IPS DF 6.9 (cell line): ENCODE measurements at places on chromosomes 12 and 14.

DNA sequence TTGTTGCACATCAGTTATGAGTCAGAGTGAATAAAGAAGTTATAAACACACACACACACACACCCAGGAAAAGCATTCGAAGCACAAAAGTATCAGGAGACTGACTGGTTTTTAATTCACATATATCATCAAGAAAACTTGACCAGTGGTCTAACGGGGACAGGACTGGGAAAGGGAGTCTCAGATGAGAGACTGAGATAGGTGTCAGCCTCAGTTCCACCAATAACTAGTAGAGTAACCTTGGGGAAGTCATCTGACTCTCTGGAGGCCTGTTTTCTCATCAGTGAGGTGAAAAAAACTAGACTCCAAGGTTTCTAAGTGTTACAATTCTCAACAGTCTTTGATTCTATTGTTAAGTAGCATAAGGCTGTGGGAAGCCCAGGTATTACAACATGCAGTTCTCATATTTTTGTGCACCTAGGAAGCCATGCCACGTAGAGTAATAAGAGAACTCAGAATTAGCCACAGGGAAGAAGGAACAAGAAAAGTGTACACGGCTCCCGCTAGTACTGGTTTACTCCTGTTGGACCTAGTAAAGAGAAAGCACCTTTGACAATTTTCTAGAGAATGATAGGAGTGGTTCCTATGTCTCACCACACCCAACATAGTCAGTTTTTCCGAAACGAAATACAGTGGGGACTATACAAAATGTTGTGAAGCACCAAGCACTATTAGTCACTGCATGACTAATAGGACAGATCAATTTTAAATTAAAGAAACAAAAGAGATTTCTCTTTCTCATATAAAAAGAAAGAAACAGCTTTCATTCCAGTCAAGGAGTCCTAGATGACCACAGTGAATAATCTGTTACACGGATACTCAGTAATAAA is 5.0 kb downstream of the PPTC7 start:
- no peak for DNase-seq

DNA sequence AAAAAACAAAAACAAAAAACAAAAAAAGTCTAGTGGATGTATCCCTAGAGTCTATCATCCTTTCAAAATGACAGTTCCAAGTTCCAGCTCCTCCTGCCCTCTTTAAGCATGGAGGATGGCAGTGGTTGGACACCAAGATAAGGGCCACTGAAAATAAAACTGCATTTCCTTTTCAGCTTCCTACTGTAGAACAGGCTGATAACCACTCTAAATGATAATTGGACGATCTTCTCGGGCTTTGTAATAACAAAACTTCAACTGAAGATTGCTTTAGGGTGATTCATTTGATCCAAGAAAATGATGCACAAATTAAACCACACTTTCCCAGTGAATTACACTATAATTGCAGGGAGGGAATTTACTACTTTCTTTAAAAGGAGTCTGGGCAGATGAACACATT is 42.2 kb upstream of the CRACR2A start:
- no peak for DNase-seq

DNA sequence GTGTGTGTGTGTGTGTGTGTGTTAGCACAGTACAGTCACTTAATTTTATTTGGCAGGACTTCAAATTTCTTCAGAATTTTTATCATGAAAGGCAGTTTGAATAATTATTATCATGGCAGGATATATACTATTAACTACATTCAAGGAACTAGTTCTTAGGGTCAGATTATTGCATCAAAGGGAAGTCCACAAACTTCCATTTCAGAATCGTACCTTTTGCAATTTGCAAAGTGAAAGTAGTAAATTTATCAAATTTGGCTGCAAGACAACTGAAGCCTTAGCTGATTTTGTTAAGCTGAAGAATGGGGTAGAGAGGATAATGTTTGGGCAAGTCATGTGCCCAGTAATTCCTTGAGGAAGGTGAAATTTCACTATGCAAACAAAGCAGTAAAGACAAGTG is 68.2 kb downstream of the PLEKHG7 start:
- DNase-seq: no peak

DNA sequence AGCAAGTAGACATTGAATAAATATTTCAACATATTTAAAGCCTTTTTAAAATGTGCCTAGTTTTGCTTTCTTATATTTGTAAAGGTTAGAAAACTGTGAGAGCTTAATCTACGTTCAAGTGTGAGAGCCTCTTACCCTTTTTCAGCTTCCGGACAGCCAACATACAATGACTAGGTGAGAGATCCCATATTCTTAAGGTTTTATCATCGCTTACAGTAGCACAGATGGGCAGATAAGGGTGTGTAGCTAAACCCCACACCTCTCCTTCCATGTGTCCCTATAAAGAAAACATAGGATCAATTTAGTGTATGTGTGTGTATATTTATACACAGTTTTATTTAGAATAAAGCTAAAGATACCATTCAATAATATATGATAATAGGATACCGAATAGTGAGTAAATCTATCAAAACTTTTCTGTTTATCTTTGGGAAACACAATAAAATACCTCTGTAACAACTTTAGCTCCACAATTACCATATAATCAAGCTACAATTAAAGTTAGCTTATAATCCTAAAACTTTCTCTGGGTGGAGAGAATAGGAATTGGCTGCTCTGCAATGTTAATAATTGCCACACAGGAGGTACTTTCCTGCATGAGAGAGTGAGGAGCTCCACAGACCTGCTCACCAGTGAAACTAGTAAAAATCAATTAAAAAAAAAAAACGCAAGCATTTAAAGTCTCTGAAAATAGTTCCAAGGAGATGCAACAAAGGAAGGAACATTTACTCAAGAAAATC is 110.8 kb downstream of the EML5 start:
- no peak for DNase-seq

GRCh38 chr12:62599854-62600437 is 133.3 kb downstream of the MON2 start:
- no peak for DNase-seq

GRCh38 chr12:85820101-85820500 is 16.1 kb downstream of the RASSF9 start:
- DNase-seq: no peak

- DNase-seq: no peak
Observed at GRCh38 chr12:96143827-96144565, 50.2 kb upstream of the ELK3 start.

DNA sequence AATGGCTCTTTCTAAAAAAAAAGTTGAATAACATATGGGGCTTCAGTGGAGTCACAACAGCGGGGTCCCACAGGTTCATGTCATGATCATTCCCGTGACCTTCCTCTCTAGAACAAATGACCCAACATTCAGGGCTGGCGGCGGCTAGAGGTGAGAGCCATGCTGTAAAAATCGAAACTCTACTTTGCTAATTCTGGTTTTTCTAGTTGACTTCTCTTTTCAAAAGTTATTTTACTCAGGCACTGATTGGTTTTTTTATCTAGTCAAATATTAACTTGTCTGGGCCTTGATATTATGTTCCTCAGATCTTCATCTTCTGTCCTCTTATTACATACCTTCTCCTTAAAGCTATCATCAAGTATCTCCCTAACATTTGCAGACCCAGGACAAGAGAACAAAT is 402.9 kb upstream of the SOX5 start:
- DNase-seq: no peak

DNA sequence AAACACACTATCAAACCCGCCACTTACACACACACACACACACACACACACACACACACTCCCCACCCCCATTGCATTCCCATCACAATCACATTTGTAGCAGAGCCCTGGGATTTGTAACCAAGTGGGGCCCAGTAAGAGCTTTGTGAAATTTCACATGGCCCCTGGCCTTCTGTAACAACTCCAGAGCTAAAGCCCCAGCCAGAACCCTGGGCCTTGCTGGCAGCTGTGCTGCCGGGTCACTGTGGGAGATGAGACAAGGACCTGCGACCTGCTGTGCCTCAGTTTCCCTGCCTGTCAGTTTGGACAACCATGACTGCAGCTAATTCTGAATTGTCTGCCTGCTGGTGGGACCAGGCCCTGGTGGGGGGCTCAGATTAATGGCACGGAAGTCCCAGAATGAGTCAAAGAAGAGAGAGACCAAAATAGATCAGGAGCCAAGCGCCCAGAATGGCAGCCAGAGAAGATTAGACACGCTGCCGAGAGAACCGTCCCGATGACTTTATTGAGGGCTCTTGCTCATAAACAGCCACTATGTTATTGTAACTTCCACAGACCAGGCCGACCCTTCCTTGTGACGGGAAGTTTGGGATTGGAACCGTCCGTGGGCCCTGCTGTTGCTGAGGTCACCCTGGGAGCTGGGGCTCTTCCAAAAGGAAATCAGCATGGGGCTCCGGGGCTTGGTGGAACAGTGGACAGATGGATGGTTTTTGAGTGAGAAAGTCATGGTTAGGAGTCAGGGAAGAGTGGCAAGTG is 123.1 kb downstream of the ZFP36L1 start:
- no peak for DNase-seq

DNA sequence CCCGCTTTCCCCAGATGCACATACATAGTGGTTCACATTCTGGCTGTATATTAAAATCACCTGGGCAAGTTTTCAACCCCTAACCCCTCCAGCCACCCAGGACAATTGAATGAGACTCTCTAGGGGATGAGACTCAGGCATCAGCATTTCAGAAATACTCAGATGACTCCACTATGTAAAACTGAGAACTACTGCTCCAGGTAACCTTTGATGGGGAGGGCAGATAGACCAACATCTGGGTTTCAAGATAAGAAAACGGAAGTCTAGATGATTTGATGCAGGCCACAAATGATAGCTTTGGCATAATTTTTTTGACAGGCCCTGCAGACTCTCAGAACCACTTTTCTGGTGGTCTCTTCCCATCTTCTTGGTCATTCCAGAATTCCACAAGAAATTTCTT is 341.1 kb downstream of the EMP1 start:
- DNase-seq: no peak

DNA sequence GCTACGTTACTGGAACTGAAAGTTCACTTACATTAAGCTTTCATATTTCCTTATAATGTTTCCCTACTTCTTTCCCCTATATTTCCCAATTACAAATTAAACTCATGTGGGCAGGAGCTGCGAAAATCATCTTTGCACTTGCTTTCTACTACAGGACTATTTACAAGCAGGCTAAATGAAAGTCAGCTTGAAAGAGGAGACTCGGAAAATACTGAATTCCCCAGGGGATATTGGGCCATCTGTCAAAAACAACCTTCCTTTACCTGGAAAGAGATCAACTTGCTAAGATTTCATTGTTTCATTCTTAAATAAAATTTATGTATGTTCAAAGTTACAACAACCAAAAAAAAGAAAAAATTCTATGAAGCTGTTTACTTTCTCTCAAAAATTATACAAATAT is 92.8 kb upstream of the BBS10 start:
- no peak for DNase-seq

DNA sequence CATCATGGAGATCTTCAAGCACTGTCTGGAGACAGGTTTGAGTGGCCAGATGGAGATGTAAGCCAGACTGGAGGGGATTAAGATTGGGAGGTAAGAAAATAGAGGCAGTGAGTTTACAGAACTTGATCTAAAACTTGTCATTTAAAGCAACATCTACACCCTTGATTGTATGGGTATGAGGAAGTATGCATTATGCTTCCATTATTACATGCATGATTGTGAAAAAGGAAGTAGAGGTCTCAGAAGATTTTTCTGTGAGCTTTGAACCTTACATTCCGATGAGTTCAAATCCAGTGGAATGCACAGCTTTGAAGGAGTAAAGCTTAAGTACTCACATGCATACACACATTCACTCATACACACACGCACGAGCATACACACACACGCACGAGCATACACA is 550.8 kb downstream of the MED13L start:
- DNase-seq: no peak

DNA sequence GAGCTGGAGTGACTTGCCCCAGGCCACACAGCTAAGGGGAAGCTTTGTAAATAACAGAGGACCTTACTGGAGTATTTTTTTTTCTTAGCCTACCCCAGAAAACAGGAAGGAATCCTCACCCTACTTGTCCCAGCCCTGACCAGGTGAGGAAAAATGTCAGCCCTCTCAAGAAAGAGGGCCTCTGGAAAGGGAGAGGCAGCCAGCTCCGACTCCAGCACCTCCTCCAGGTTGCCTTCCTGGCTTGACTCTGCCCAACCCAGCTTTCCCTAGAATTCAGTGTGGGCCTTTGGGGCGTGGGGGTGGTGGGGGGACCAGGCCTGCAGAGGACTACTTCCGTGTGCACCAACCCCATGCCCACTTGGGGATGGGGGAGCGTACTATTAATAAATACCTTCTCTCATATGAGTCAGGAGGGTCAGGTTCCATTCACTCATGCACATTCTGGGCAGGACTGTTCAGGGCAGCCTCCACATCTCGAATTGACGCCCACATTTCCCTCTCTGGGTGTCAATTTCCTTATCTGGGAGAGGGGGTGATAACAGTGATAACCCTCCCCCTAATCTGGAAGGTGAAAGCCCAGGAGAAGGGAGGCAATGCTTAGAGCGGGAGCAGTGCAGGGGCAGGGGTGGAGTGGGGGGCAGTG is 5.2 kb downstream of the RHOF start:
- DNase-seq: no peak

- DNase-seq: peak; percentile 2
Observed at GRCh38 chr12:96578526-96579125, 89.2 kb downstream of the CFAP54 start.

- DNase-seq: no peak
Observed at GRCh38 chr14:87261621-87262020, 731.4 kb downstream of the GALC start.

GRCh38 chr14:53942970-53943750 is 13.5 kb downstream of the BMP4 start:
- no peak for DNase-seq
